ENCODE measurements at places on chromosomes 5 and 9.
A peak's percentile ranks its signal among the peaks of the same experiment; 100 is the strongest.

DNA sequence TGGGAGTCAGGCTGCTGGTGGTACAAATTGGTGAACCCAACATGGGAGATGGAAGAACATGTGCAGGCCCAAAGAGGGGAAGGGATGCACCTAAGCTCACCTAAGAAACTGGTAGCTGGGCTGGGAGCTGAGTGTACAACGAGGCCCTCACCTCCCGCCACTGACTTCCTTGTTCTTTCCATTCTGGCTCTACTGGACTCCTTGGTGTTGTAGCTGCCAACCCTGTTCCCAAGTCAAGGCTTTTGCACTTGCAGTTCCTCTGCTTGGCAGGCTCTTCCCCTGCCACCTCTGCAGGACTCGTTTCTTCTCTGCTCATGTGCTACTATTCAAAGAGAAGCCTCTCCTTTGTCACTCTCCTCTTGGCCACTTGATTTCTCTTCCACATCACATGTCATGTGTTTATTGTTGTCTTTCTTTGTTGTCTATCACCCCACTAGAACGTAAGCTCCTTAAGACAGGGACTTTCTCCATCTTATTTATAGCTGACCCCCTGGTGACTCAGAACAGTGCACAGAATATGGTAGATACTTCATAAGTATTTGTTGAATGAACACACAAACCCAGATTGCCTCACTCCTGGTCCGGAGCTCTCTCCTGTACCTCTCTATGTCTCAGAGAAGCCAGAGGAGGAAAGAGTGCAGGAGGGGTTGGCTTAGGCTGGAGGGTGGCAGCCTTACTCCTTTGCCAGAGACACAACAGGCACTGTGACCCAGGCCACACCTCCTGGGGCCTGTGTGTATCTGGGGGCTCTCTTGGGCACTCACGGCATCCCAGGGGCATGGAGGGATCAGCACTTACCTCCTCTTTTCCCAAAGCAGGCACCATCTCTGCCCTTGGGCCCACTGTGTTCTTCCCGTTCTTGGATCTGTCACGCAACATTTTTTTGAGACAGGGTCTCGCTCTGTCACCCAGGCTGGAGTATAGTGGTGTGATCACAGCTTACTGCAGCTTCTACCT, 5.2 kb upstream of the SPINK4 start:
- no peak for DNase-seq

GRCh38 chr5:75049456-75050351, 2.7 kb downstream of the GCNT4 start:
- peak; percentile 39 for DNase-seq

DNA sequence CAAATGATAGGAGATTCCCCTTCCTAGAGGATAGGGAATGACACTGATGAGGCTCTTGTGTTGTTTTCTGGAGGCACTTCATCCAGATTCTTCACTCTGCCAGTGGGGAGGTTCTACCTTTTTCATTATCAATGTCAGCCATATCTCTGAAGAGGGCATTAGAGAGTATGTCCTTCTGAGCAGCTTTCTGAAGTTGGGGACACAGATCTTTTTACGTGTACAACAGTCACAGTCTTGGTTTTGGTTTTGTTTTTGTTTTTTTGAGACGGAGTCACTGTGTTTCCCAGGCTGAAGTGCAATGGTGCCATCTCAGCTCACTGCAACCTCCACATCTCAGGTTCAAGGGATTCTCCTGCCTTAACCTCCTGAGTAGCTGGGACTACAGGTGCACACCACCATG, 22.6 kb downstream of the CENPH start:
- DNase-seq, result no peak

DNA sequence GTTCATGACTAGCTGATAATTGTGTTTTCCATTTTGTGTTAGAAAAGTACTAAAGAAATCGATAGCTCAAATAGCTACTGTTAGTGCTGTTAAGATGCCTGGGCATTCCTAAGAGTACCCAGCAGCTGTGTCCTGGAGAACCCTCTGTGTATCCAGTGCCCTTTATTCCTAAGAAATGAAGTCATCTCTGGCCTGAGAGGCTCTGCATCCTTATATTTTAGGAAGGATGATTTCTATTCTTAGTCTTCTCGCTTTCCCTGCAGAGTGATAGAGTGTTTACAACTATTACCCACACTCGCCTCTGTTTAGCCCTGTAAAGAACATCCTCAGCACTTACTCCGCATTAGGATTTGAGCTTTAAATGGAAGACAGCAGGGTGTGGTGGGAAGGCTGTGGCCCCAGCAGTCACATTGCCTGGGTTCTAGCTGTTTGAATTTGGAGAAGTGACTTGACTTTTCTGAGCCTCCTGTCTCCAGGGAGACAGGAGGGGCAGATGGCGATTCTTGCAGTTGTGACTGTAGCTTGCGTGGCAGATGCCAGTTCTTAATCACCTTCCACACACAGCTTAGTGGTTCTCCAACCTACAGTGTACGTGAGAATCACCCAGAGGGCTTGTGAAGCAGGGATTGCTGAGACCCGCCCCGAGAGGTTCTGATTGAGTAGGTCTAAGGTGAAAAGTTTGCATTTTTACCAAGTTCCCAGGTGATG, 177.2 kb upstream of the PITX1 start:
- no peak for DNase-seq

- DNase-seq, result no peak
Observed at GRCh38 chr5:129377504-129377903, 82.6 kb upstream of the ADAMTS19 start.

DNA sequence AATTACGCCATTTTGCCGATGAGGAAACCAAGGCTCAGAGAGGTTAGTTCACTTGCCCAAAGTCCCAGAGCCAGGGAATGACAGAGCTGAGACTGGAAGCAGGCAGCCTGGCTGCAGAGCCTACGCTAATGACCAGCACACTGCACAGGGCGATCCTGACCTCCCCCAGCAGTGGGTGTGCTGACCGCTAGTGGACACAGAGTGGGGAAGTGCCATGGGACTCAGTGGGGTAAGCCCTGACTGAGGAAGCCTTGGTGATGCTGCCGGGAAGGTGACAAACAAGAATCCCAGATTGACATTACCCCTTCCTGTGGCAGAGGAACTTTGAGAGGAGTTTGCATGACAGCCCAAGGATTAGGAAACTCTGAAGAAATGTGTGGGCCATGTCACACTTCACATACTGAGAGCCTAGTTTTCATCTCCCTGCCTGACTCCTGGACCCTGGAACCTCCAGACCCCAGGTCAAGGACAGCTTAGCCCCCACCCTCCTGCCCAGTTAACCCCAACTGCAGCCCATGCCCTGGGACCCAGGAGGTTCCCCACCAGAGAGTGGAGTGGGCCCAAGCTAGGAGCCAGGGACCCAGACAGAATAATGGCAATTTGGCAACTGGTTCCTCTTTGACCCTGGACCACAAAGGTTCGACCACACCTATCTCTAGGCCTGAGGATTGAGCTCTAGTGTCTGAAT, 19.7 kb upstream of the CSF1R start:
- no peak for DNase-seq

GRCh38 chr5:17838469-17838868, 204.2 kb downstream of the TAF11L14 start:
- no peak for DNase-seq

DNA sequence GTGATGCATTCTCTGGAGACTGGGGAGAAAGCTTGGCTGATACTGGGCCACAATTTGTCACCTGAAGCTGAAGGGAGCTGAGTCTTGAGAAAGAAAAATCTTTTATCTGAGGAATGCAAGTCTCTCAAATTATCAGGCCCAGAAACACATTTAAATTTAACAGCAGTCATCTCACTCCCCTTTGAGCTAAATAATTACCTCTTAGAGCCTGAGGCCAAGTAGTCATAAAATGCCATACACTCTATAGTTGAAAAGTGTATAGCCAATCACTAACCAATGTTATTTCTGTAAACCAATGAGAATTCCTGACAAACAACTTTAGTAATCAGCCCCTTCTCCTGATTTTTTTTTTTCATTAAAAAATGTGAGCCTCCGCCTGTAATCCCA, 32.7 kb upstream of the DAPK1 start:
- DNase-seq, result no peak

- no peak for DNase-seq
Observed at GRCh38 chr5:58085800-58086199, 374.1 kb downstream of the PLK2 start.

DNA sequence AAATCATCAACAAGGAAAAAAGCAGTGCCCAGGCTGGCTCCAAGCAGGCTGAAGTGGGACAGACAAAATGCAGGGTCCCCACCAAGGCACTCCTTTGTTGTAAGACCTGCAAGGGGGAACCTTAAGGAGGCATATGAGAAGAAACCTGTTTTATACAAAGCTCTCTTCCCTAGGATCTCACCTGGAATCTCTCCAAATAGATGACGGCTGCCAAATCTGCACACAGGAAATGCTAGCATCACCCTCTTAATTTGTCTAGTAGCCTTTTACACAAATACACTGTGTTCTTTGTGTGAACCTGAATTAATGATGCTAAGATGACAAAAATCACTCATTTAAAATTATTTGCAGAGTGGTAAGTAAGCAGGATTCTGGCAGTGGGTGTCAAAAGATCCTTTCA, 280.2 kb downstream of the SPOCK1 start:
- DNase-seq, result no peak

- no peak for DNase-seq
Observed at GRCh38 chr5:35483780-35484179, 133.9 kb upstream of the SPEF2 start.

- no peak for DNase-seq
Observed at GRCh38 chr9:131732061-131732526, 7.8 kb downstream of the RAPGEF1 start.

DNA sequence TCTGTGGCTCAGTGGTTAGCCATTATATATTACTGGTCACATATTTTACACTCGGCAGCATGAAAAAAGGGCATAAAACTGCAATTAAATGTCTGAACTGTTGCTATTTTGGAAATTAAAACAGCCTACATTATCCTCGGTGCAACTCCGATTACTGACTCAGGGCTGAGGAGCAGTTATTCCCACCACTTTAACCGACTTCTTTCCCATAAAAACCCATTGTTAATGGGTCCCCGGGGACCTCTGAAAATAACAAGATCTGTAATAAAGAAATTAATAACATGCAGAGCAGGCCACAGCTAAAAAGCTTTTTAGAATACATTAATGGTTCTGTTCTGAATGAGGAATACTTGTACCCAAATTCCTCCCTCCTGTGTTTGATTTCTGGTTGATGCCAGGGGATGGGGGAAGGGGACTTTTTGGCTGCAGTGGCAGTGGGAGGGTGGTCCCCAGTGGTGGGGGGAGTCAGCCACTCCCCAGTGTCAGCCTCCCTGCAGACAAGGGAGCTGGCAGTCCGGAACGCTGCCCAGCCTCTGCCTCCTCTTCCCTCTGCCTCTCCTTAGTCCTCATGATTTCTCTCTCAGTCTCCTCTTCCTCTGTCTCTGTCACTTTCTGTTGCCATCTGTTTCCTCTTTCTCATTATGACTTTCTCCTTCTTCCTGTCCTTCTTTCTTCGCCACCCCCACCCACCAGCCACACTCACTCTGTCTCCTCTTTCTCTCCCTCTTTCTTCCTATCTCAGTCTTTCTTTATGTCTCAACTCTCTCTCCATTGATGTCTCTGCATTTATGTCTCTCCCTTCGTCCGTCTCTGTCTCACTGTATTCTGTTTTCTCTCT, 59.0 kb upstream of the ZBTB43 start:
- no peak for DNase-seq

DNA sequence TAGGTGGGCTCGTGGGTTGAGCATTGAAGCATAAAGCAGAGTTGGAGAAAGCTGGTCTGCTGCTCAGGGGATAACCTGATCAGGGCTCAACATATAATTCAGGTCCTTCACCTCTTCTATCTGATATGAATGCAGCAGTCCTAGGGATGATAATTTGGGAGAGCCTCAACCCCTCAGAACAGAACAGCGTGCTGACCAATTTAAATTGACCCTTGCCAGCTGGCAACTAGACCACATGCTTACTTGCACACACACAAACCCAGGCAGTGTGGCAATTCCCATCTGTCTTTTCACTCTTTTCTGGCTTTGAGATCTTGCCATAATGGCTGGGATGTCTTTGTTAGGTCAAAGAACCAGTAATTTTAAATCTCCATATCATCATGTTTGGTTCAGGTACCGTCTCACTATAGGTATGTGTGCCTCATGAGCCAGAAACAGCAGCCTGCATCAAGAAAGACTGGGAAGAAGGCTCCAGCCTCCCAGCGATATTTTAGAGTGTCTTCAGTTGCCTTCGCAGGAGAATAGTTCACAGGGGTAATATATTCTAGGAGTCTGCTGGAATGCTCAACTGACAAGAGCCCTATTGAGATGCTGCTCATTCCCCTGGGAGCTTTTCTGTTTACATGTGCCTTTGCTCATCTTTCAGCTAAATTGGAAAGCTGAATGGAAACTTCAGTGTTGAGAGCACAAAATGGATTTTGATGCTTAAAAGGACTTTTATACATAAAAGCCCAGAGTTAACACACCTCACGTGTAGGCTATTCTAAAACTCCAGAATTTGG, 497.6 kb downstream of the RASEF start:
- no peak for DNase-seq

GRCh38 chr5:36418152-36418979, 116.7 kb upstream of the RANBP3L start:
- DNase-seq, result no peak

GRCh38 chr5:178683783-178684182, 46.7 kb downstream of the ZNF354A start:
- DNase-seq, result no peak

DNA sequence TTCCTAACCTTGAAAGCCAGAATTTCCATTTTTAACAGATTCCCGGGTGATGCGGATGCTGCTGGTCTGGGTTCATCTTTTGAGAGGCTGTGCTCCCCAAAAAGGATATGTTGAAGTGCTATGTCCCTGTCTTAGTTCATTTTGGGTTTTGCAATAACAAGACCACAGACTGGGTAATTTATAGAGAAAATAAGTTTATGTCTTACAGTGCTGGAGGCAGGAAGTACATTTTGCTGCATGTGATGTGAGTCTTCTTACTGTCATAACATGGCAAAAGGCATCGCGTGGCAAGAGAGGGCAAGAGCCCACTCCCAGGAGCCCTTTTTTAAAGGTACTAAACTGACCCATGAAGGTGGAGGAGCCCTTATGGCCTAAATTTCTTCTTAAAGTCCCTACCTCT, 114.1 kb downstream of the DAPK1 start:
- DNase-seq, result no peak
